Effector memory CD4-positive, alpha-beta T cell (primary cell): ENCODE measurements at places on chromosomes 6 and 20.

DNA sequence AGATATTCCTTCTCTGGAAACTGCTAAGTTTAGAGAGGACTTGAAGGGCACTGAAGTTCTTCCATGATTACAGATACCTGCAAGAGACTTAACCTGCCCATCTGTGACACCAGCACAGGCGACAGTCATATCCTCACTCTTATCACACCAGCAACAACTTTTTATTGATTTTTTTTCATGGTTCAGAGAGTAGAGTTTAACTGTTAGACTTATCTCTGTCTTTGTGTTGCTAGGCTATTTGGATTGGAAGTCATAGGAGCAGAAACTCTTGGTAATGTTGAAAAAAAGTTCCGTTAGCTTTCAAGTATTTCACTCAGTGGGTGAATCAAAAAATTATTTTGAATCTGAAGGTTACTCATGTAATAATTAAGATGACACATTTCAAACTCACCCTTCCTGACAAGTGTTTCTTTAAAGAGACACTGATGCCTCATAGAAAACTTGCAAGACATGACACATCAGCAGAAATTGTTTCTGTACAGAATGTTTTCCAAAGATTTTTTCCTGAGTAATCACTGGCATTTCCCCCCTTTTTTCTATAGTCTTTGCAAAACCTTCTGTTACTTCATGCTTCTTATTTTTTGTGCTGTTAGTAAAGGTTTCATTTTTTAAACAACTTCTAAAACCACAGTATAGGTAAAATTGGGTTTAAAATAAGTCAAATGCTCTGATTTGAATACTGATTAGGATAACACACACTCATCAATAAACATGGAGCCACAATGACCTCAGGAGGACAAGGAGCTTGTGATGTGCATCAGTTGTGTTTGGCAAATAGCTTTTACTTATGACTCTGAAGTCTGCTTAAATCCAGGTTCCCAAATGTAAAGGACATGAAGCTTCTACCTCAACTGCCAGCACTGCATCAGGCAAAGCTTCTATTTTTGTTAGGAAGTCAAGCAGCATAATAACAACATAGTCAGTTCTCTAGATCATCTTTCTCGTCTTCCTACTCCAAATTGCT is 252.9 kb upstream of the MAN1A1 start:
- DNase-seq = no peak

DNA sequence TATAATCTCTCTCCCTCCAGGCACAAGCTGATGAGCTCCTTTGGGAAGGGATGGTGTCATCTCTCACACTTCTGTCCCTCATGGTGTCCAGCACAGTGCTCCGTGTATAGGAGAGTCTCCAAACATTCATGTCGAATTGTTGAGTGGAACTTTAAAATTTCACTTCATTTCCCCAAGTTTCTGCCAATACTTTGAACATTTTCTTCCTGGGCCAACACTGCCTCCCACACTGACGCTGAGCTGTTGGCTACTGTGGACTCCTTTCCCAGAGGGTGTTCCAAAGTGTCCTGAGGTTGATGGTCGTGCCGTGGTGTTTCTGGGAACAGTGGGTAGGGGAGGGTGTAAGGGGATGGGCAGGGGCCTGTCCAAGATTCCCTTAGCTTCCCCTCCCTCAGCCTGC is 122.7 kb downstream of the TIAM2 start:
- DNase-seq = no peak

GRCh38 chr6:75077701-75078100 is 128.2 kb downstream of the COL12A1 start:
- DNase-seq = no peak

- no peak for DNase-seq
These were observed 110.4 kb upstream of the ARMC2 start for GRCh38 chr6:108737594-108738546.

DNA sequence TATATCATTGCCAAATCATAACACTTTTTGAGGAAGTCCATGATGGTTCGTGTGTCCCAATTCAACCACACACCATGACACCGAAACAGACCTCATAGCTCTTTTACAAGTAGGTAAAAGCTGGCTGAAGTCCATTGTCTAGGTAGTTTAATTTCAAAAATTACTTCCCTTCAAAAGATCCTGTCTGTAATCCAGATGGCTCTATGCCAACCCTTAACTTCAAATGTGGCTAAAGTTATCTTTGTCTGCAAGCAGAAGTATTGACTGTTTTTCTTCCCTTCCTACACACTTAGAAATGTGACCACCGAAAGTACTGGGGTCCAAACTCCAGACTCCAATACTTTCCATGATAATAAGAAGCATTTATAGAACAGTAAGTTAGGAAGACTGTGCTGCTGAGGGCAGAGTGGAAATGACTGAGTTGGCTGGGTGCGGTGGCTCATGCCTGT is 8.3 kb upstream of the TIAM2 start:
- no peak for DNase-seq

DNA sequence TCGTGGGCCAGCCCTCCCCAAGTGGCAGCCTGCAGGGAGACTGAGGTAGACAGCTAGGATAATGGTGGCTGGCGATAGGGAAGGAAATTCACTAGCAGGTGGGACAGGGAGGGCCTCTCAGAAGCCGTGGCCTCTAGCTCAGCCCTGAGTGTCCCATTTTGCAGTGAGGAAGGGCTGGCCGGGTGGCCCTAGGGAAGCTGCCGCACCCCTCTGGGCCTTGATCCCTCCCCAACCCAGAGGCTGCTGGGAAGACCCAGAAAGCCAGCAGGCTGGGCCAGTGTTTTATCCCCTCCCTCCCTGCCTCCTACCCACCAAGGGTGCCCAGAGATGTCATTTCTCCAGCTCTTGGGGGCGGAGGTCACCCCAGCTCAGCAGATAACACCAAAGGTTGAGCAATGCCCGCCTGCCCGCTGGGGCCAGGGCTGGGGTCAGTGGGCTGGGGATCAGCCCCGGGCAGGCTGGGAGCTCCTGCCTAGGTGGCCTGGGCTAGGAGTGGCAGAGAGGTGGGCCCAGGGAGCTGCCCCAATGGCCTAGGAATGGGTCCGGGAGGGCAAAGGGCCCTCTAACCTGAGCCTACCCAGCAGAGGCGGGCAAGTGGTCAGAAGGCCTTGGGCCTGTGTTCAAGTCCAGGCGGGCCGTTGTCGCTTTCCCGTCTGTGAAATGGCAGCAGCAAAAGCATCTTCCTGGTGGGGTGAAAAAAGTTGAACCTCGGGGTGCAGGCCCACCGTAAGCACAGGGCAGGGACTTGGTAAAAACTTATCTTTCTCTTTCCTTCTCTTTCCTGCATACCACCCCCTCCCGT is 1.6 kb upstream of the CEBPB start:
- DNase-seq = no peak

DNA sequence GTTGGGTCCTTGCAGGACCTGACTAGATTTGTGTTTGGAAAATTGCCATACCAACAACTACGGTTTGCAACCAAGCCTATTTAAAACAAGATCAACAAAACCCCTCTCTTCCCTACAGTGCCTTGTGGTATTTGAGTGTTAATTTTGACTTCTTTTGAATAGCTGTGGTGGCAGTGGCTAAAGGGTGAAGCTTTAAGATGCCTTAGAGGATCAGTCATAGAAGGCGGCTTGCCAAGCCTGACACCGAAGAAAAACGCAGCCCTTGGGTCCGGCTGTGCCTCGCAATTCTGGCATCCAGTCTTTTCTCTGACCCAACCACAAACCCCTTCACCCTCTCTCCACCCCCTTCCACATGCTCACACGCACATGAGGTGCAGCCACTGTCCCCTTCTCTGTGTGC is 32.6 kb downstream of the BMP6 start:
- DNase-seq = no peak
